Stimulated activated CD8-positive, alpha-beta memory T cell treated with anti-CD3 and anti-CD28 coated beads, Interleukin-15, amount 100 ng/mL, for 48 hours (primary cell): ENCODE measurements at places on chromosomes 12 and 14.

GRCh38 chr12:26124446-26125399, at the start of gene BHLHE41:
TSS of gene BHLHE41 (minus strand) at chr12:26125037. CDS start at chr12:26124779, 258 bp downstream.
- no peak for DNase-seq

DNA sequence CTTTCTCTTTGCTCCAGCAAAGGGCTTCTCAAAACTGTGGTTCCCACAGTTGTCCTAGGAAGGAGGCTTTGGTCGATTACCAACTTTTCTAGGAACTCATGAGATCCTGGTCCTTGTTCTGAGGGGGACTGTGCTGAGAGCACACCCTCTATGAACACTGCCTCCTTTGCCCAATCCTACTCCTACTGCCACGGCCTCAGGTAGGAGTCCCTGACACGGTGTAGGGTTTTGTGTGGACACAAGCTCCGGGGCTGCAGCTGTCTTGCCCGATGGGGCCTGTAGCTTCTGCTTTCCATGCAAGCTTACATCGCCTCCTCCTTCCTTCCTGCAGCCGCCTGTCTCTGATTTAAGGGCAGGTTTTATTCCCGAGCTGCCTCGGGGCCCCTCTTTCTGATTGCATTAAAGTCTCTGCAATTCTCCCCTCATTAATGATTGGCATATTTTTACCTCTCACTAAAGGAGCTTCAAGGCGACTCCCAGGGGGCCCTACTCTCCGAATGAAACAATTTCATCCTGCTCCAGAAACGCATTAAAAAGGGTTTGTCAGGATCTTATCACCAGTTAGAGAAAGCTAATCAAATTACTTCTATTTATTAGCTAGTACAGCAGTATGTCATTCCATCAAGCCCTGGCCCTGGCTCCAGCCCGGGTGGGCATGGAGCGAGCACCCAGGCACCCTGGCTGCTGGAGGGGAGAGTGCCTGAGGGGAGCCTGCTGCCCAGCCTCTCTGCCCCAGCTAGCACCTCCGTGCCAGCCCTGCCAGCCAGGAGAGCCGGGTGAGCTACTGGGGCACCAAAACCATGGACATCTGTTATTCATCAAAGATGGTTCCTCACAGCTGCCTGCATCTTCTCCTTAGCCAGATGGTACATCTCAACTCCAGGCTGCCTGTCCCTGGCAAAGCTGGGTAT, 38.0 kb upstream of the ESRRB start:
- DNase-seq, result no peak

GRCh38 chr12:8665759-8666158, 3.1 kb upstream of the MFAP5 start:
- DNase-seq, result no peak

GRCh38 chr12:12226187-12226586, 40.7 kb downstream of the LRP6 start:
- no peak for DNase-seq

GRCh38 chr12:6559500-6559899, 3.7 kb upstream of the IFFO1 start:
- no peak for DNase-seq

GRCh38 chr12:109726511-109727038, 12.9 kb downstream of the FAM222A start:
- no peak for DNase-seq

GRCh38 chr12:48924617-48925303, 532 bp downstream of the FKBP11 start:
- peak; percentile 63 for DNase-seq

- DNase-seq, result no peak
Observed at GRCh38 chr12:123813349-123813748, 51.2 kb downstream of the DNAH10 start.

- no peak for DNase-seq
Observed at GRCh38 chr12:99810718-99811593, 163.4 kb downstream of the GARIN6 start.

DNA sequence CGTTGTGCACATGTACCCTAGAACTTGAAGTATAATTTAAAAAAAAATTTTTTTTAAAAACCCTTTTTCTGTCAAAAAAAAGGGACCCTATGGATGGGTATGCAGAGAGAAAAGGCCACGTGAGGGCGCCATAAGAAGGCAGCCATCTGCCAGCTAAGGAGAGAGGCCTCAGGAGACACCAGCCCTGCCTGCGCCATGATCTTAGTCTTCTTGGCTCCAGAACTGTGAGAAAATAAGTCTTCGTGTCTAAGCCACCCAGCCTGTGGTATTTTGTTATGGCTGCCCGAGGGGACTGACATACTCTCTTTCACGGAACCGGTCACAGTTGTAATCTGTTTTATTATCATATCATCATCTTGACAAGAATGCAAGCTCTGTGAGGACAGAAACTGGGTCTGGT, 174.8 kb downstream of the EFCAB11 start:
- DNase-seq, result no peak

DNA sequence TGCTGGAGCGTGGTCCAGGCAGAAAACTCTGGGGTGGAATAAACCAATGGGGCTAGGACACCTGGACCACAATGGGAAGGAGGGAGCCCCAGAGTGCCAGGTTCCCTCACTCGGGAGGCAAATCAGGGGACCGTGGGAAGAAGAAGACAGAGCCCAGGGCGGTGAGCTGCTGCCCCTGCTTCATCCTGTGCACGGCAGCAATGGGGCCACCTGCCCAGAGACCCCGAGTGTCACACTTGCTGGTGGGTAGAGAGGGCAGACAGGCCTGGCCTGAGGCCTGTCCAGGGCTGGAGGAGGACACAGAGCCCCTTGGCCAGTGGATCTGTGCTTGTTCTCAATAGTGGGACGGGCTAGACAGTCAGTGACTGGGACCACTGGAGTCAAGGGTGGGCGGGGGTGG, 58.2 kb downstream of the DIO3 start:
- no peak for DNase-seq

DNA sequence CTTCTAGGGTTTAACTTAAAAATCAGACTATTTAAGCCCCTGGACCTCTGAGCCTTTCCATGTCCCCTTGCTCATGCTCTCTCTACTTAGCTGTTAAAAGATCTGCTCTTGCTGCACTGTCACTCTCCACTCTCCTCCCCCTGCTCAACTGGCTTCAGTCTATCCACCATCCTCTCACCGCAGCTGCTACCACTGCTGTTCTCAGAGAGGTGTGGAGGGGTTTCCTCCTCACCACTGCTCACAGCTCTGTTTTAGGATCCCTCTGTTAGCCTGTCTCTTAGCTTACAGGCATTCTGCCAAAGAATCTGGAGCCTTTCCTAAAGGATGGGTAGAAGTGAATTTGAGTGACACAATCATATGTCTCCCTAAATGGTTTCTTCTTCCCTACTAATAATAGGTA, 43.7 kb upstream of the ATP2B1 start:
- no peak for DNase-seq

DNA sequence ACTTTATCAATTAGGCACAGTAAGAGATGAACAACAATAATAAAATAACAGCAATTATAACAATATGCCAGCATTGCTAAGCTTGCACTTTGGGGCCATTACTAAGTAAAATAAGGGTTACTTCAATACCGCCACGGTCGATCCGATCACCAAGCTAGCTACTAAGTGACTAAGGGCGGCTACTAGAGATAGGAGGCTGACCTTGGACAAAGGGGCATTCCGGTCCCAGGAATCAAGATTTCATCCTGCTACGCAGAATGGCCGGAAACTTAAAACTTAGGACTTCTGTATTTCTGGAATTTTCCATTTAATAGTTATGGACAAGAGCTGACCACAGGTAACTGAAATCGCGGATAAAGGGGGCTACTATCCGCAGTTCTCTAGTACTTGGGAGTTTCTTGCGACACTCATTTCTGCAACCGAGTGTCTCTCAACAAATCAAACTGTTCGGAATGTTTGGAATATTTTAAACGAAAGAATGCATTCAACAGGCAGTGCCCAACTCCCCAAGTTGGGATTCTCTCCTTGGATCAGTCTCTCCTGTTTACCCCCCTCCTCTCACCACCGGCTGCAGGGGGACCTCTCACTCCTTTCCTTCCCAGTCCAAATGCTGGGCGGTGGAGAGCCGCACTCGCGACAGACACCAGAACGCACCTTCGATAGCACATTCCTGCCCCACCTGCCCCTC, 650 bp downstream of the HEBP1 start:
- no peak for DNase-seq

DNA sequence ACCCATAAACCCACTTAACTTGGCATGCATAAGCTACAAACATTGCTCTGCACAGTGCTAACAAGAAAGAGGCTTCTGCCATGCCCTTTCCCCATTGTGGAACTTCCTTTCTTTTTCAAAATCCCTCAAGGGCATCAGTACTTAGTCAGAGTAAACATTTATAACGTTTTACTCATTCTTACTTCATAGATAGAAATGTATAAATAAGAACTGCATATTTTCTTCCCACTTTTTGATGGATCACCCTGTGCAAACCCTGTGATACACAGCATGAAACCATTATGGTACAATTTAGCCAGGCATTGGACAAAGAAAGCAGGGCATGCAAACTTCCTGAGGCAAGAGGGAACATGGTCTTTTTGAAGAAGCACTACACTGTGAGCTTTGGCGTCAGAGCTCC, 113.8 kb upstream of the FOXG1 start:
- DNase-seq, result no peak

- no peak for DNase-seq
Observed at GRCh38 chr12:91921555-91921954, 224.1 kb downstream of the BTG1 start.

DNA sequence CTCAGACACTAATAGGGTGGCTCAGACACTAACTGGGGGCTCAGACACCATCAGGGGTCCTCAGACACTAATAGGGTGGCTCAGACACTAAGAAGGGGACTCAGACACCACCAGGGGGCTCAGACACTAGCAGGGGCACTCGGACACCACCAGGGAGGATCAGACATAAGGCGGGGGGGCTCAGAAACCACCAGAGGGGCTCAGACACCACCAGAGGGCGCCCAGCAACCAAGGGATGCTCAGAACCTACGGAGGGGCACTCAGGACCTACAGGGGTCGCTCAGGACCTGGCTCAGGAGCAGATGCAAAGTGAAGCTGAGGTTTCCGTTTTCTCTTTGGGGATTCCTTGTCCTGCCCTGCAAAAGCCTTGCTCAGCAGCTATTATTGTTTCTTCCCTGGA, 448.5 kb downstream of the TMEM121 start:
- peak; percentile 46 for DNase-seq

GRCh38 chr12:83015390-83016217, 328.9 kb downstream of the TMTC2 start:
- DNase-seq, result no peak

DNA sequence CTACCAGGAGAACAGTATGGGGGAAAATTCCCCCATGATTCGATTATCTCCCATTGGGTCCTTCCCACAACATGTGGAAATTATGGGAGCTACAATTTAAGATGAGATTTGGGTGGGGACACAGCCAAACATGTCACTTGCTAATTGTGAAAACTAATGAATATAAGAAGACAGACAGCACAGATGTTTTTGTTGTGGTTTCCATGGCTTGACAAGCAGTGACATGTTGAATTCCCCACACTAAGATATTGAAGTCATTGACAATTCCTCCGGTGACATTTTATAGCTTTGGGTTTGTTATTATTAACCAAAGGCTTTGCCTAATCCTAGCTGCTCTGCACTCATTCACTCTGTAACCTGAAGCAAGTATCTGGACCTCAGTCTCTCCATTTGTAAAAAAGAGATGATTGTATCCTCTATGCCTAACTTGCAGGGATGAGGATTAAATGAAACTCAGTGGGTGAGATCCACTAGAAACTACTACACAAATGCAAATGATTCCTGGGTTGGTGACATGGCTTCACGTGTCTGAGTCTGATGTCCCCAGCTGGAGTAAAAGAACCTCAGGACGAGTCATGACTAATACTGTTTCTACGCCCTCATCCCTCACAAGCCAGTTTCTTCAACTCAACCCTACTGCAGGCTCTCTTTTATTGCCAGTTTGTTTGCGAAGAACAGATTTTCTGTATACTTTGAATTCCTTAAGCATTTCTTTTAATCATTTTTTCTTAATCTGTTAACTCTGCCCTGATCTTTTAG, 71.6 kb downstream of the ASCL1 start:
- no peak for DNase-seq

- no peak for DNase-seq
Observed at GRCh38 chr14:47194055-47194454, 481.4 kb downstream of the MDGA2 start.

DNA sequence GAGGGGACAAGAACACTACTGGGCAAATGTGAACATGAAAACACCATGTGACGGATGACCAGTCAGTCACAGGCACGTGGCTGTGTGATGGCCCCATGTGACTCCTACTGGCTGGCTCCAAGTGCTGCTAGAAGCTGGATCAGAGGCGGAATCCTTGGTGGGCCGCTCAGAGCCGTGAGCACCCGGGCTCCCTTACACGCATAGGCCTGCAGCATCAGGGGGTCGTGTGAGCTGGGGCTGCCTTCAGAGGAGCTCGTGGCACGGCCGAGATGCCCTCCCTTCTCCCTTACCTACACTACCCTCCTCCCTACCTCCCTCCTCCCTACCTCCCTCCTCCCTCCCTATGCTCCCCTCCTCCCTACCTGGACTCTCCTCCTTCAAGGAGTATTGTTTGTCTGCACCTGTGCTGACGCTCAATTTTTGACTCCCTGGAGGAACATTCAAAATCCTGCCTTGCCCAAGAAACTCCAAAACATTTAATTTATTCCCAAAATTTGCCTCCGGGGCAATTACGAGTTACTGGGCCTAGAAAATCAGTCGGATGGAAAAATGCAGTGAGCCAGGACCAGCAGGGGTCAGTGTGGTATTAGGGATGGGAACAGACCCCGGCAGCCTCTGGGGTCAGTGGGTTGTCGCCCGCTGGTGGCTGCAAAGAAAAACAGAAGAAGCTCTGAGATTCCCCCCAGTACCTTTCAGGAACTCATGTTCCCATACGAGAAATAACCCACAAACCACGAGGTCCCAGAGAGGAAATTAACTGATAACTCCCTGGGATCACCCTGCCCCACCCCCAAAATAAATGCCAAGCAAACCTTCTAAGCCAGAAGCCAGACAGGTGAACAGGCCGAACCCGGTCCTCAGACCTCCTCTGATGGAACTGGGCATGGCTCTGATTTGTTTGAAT, 61.3 kb downstream of the C14orf132 start:
- peak; percentile 28 for DNase-seq

- no peak for DNase-seq
Observed at GRCh38 chr12:128109236-128109635, 157.7 kb upstream of the TMEM132C start.

- DNase-seq, result no peak
Observed at GRCh38 chr14:52305014-52305413, 9.1 kb upstream of the PTGER2 start.

DNA sequence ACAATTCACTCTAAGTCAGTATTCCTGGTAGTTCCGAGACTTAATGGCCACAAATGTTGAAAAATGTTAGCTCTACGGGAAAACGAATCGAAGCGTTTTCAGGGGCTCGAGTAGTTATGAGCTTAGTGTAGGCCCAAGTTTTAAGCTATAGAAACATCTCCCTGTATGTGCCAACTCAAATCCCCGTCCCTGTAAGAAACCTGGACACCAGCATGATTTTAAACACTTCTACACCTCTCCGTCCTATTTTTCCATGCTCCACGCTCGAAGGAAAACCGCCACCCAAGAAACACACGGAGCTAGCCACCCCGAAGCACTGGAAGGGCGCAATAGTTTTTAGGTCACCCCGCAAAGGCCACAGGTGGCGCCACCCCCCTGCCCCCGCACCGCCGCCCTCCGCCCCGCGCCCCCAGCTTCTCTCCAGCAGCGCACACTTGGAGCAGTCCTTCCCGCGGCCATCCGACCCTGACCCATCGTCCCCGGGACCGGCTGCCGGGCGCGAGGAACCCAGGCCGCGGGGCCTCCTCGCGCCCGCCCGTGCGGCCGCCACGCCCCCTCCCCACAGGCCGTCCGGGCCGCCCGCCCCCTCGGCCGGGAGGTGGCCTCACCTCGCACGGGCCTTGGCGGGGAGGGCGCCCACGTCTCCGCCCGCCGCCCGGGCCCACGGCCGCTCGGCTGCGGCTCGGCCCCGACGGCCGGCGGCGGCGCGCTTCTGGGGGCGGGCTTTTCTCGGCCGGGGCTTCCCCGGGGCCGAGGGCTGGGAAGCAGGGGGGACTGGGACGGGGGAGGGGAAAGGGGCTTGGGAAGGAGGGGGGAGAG, 522 bp downstream of the R3HDM2 start:
- no peak for DNase-seq
